ENCODE measurements at places on chromosomes 2 and 18. TPM values are rescaled to one million over a fixed set of nuclear protein-coding genes. Genes with fewer than 3 reads are reported as not detected.

Gene RBKS
- total RNA-seq = 1.4 TPM

Gene CLHC1
- total RNA-seq = 11.5 TPM

Gene MFSD2B
- total RNA-seq = under 0.01 TPM

Gene ITPRIPL1
- 5.1 TPM for total RNA-seq

Gene FAM98A
- 48.0 TPM for total RNA-seq

Gene ANKRD23
- 2.0 TPM for total RNA-seq

Gene GRB14
- 0.89 TPM for total RNA-seq

Gene KLHL41
- total RNA-seq = 0.33 TPM

Gene LDLRAD4
- total RNA-seq = 0.22 TPM

Gene PSTPIP2
- 3.1 TPM for total RNA-seq

Gene ITGA6
- 263 TPM for total RNA-seq

Gene GALR1
- under 0.01 TPM for total RNA-seq

Gene FER1L5
- total RNA-seq = 1.6 TPM

Gene GREB1
- total RNA-seq = 3.0 TPM

Gene HOXD11
- 3.0 TPM for total RNA-seq

Gene RAX
- not detected for total RNA-seq

Gene ARL5A
- 80.6 TPM for total RNA-seq

Gene NEU2
- total RNA-seq = not detected

Gene ZNF513
- 11.1 TPM for total RNA-seq

Gene CHRNG
- not detected for total RNA-seq

Gene TCF23
- not detected for total RNA-seq

Gene TUBA3D
- not detected for total RNA-seq

Gene CPLX4
- total RNA-seq = not detected

Gene CCDC74A
- total RNA-seq = 11.9 TPM

Gene MRO
- total RNA-seq = 0.12 TPM

Gene GCA
- total RNA-seq = 7.9 TPM

Gene CERKL
- under 0.01 TPM for total RNA-seq

Gene SPR
- 18.6 TPM for total RNA-seq

Gene SMYD1
- total RNA-seq = not detected

Gene IL1F10
- not detected for total RNA-seq

Gene FAM161A
- 3.9 TPM for total RNA-seq

Gene SRD5A2
- total RNA-seq = not detected

Gene CTDP1
- 27.4 TPM for total RNA-seq

Gene SKOR2
- total RNA-seq = not detected

Gene CYTIP
- not detected for total RNA-seq

Gene CFAP210
- total RNA-seq = not detected

Gene SERPINB12
- total RNA-seq = not detected

Gene REG3G
- not detected for total RNA-seq

Gene CYRIA
- total RNA-seq = 18.1 TPM

Gene RAPH1
- 23.2 TPM for total RNA-seq

Gene NEB
- total RNA-seq = 0.12 TPM

Gene OSR1
- total RNA-seq = 3.9 TPM

Gene COL4A3
- total RNA-seq = 0.25 TPM

Gene CCBE1
- 21.2 TPM for total RNA-seq

Gene ASAP2
- 43.5 TPM for total RNA-seq
